ENCODE measurements at places on chromosomes 1 and 21.

GRCh38 chr1:87115317-87115890, 201.0 kb downstream of the HS2ST1 start:
- DNase-seq = no peak

- no peak for DNase-seq
These were observed 18.1 kb downstream of the TFAP2E start for GRCh38 chr1:35591211-35591610.

DNA sequence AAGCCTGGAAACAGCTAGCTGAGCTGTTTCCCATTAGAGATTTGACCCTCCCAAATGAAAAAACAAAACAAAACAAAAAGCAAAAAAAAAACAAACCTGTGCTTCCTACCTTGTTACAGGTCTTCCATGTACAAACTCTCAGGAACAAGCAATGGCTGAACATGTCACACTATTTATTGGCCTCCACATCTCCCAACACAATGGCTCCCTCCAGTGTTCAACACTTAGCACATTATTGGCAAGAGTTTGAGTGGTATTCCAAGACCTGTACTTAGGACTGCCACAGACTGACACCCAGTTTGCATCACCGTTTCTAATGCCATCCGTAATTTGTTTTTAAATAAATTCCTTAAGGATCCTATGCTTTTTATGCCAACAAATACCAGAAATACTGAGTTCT, 195.0 kb upstream of the OLFM3 start:
- DNase-seq = no peak

- DNase-seq = no peak
These were observed 483.2 kb upstream of the PTBP2 start for GRCh38 chr1:96238426-96238825.

GRCh38 chr1:229065613-229066012, 205.3 kb upstream of the RAB4A start:
- no peak for DNase-seq

- DNase-seq = no peak
These were observed 278.8 kb downstream of the ASTN1 start for GRCh38 chr1:176885751-176886150.

All from glutamatergic neuron (in vitro differentiated cells).